Neural progenitor cell (in vitro differentiated cells): ENCODE measurements at places on chromosomes 2 and 18. TPM values are rescaled to one million over a fixed set of nuclear protein-coding genes. Genes with fewer than 3 reads are reported as not detected.
A peak's percentile ranks its signal among the peaks of the same experiment; 100 is the strongest.

DNA sequence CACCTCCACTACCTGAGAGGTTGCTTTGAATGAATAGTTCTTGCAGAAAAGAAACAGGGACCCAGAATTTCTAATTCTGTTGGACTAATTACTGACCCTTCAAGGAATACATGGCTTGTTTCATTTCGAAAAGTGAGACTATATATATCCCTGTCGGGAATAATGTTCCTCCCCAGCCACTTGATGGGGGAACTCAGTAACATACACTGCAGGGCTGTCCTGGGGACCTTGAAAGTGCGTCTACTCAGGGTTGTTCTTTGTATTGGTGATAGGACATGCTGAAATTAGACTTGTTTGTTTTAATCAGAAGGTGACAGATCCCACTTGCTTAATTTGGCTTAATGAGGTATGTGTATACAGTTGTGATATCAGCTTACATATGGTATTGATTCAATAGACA, 25.5 kb downstream of the MGAT5 start:
- H3K36me3 ChIP-seq = no peaks in the 10 kb centered on the region
- H3K27me3 ChIP-seq = no peaks in the 10 kb centered on the region
- DNase-seq = no peak

Gene ERBB4
- total RNA-seq = 0.59 and 1.5 TPM in 2 replicates

Gene SERPINB13
- not detected in 2 replicates for total RNA-seq

DNA sequence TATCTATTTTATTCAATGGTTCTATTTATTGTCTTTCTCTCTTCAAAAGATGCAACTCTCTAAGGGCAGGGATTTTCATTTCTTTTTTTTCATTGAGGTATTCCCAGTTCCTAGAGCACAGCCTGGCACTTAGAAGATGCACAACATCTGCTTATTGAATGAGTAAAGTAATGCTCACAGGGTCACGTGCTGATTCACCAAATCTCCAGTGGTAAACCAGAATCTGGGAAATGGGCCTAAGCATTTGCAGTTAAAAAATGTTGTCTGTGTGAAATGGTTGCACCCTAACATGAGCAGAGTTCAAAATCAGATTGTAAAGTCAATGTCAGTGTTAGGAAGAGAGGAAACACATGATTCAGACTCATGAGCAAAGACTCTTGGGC, 15.8 kb downstream of the SLC8A1 start:
- no peak overlapping the region for H3K27ac ChIP-seq
- no peak overlapping the region for H3K4me3 ChIP-seq
- DNase-seq = no peak
- H3K27me3 ChIP-seq = no peaks in the 10 kb centered on the region

- peak; percentile 17 for DNase-seq
- H3K4me3 ChIP-seq = peak overlapping the region; percentile 79
- no peaks in the 10 kb centered on the region for H3K4me1 ChIP-seq
- no peaks in the 10 kb centered on the region for H3K27me3 ChIP-seq
- H3K36me3 ChIP-seq = no peaks in the 10 kb centered on the region
Observed at GRCh38 chr2:32626639-32627221, 1.1 kb upstream of the TTC27 start.

GRCh38 chr18:24802456-24802855, 342.0 kb downstream of the HRH4 start:
- H3K36me3 ChIP-seq = no peaks in the 10 kb centered on the region
- no peak overlapping the region for H3K27ac ChIP-seq
- no peak for DNase-seq
- H3K4me1 ChIP-seq = peaks cover 9% of the 10 kb centered on the region
- no peaks in the 10 kb centered on the region for H3K27me3 ChIP-seq
- no peak overlapping the region for H3K4me3 ChIP-seq

DNA sequence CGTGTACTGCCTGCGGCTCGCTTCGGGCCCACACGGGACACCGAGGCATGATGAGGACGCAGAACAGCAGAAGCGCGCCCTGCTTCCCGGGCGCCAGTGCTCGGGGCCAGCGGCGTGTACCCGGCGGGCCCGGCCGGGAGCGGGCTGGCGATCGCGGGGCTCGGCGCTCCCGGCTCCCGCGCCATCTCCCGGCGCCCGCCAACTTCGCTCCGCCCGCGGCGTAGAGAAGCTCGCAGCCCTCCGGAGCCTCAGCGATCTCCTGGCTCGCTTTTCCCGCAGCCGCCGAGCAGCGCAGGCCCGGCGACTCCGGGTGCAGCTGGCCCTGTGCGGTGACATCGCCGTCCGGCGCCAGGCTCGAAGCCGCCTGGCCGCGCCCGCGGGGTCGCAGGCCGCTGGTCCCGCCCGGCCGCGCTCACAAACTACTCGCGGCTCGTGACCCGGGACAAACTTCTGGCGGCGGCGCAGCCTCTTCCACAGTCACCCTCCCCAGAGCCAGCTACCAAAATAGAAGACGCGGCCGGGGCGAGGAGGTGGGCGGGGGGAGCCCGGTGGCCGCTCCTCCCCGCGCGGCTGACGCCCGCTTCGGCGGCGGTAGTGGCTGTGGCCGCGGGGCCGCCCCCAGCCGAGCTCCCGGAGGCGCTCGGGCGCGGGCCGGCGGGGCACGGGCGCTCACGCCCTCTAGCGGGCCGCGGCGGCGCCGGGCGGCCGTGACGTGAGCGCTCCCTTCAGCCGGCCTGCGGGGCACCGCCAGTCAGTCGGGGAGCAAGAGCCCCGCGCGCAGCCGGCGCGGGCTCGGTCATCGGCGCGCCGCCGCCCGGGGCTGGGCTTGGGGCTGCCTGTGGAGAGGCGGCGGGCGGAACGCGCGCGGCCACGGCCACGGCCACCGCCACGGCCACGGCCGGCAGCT, at the start of gene PTPRM:
TSS of gene PTPRM (plus strand) at position 750 of the 907 bp plus-strand sequence. CDS start 503 bp downstream, outside the sequence.
- H3K36me3 ChIP-seq = no peaks in the 10 kb centered on the region
- H3K4me3 ChIP-seq = peak within 1 kb of the TSS; percentile 63
- no peak within 1 kb of the TSS for H3K27ac ChIP-seq
- peaks cover 26% of the 10 kb centered on the region for H3K4me1 ChIP-seq
- DNase-seq = peak; percentile 94

Gene DYSF
- 0.39 and 1.1 TPM in 2 replicates for total RNA-seq

DNA sequence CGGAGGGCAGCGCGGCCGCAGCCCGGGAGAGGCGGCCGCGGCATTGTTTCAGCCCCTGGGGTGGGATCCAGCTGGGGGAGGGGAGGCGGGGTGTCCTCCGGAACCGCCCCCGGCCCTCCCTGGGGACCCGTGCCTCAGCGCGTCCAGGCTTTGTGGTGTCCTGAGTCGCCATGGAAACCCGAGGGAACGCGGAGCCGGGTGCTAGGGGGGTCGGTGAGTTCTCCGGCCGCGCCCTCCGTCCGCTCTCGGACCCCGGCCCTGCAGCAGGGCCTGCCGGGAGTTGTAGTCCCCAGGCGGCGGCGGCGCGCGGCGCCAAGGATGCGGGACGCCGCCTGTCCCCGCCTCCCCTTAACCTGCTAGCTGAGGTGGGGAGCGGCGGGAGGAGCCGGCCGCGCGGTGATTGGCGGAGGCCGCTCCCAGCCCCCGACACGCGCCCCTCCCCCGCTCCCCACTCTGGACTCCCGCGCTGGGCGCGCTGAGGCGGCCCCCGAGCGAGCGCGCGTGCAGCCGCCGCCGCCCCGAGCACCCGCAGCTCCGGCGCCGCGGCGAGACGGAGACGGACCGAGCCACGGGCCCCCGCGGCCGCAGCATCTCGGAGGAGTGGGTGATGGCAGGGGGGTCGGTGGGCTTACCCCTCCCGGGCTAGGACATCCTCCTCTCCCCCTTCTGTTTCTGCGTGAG, at the start of gene DPYSL5:
TSS of gene DPYSL5 (plus strand) at position 478 of the 681 bp plus-strand sequence. CDS start 50,368 bp downstream, outside the sequence.
- H3K36me3 ChIP-seq = no peaks in the 10 kb centered on the region
- H3K27ac ChIP-seq = peak within 1 kb of the TSS; percentile 34

DNA sequence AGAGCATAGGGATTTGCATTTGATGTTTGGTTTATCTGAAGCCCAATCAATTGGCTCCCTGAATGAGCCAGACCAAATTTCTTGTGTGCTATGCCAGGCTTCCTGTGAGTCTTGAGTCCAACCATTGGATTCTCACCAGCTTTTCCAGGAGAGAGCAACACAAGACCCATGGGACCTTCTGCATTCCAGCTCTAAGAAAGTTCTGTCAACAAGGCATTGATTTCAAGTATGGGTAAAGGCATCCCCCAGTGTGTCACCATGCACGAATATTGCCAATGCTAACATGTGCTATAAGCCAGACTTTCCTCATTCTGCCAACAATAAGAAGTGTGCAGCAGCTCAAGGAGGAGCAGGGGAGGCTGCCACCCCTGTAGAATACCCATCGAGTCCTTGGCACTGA, 266.6 kb downstream of the ETAA1 start:
- no peaks in the 10 kb centered on the region for H3K27me3 ChIP-seq
- no peak overlapping the region for H3K27ac ChIP-seq
- H3K36me3 ChIP-seq = no peaks in the 10 kb centered on the region

DNA sequence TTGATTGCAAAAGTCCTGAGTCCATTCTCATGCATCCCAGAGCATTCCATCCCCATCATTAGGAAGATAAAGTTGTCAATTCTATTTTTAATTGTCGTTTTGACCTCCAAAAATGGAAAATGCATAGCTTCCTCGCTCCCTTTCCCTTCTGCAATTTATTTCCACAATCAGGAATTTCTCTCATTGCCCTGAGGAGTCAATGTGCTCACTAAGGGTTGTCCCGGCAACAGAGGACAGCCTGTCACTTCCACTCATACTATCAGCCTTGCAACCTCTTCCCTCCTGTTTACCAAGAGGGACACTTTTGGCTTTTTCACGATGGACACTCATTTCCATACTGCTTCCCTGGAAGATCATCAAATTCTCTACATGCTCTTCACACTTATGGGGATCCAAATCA, 164.8 kb downstream of the MYO5B start:
- no peaks in the 10 kb centered on the region for H3K27me3 ChIP-seq
- H3K27ac ChIP-seq = no peak overlapping the region
- H3K4me1 ChIP-seq = no peaks in the 10 kb centered on the region
- H3K4me3 ChIP-seq = no peak overlapping the region

Gene RGPD3
- 0.07 and 0.25 TPM in 2 replicates for total RNA-seq

Gene CDH7
- 2.7 TPM in 2 replicates for total RNA-seq

- no peak overlapping the region for H3K27ac ChIP-seq
- peaks cover 19% of the 10 kb centered on the region for H3K27me3 ChIP-seq
- H3K36me3 ChIP-seq = no peaks in the 10 kb centered on the region
- H3K4me1 ChIP-seq = peaks cover 7% of the 10 kb centered on the region
- no peak overlapping the region for H3K4me3 ChIP-seq
Observed at GRCh38 chr2:16509042-16509441, 156.6 kb downstream of the CYRIA start.

Gene ABCB11
- total RNA-seq = 0.09 TPM in 1 of 2 replicates, not detected in the other

DNA sequence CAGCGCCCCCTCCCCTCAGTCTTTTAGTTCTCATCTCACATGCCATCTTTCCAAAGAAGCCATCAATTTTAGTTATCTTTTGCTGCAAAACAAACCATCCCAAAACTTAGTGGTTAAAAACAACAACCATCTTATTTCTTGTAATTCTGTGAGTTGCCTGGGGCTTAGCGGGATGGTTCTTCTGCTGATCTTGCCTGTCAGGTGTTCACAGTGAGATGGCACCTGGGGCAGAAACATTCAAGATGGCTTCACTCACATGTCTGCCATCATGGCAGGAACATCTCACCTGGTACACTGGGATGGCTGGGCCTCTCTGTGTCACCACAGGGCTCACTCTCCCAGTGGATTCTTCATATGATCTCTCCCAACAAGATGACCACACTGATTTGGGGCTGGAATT, 144.5 kb upstream of the MSH6 start:
- no peak for DNase-seq
- no peaks in the 10 kb centered on the region for H3K27me3 ChIP-seq
- no peak overlapping the region for H3K4me3 ChIP-seq
- H3K4me1 ChIP-seq = peaks cover 5% of the 10 kb centered on the region
- no peaks in the 10 kb centered on the region for H3K36me3 ChIP-seq

Gene ZSWIM2
- total RNA-seq = 0.39 TPM in 1 of 2 replicates, not detected in the other

DNA sequence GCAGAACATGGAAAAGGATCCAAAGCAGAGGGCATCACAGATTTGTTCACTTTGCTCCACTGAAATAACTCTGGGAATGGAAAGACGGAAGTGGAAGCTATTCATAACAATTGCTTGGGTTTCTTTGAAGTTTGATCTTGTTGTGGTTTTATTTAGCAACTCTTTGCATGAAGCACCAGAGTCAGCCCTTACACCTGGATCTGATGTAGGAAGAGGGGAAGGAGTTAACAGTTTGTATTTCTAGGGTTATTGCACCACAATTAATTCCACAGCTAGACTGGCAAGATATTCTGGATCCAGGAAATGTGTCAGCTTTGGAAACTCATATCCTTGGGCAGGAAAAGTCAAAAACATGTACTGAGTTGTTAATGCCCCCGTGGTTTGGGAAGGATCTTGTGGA, 1143.4 kb downstream of the CNTNAP5 start:
- no peak overlapping the region for H3K4me3 ChIP-seq
- H3K27me3 ChIP-seq = no peaks in the 10 kb centered on the region

Gene ANKRD30B
- not detected in 2 replicates for total RNA-seq

DNA sequence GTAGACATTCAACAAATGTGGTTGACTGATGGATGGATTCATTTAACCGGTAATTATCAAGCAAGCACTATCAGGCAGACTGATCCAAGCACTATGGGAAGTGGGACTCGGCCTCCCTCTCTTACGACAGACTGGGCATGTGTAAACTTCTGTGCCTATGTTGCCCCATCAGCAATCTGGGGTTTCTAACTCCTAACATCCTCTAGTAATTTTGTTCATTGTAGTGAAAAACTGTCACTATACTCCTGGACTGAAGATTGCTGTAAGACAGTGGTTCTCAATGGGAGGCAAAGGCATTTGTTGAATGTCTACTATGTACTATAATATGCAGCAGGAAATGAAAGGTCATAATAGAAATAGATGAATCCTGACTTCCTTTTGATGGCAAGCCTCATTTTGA, 51.2 kb upstream of the CREB1 start:
- no peak for DNase-seq
- H3K36me3 ChIP-seq = no peaks in the 10 kb centered on the region
- H3K4me3 ChIP-seq = no peak overlapping the region
- H3K27me3 ChIP-seq = no peaks in the 10 kb centered on the region
- no peak overlapping the region for H3K27ac ChIP-seq

Gene TMEM247
- total RNA-seq = not detected in 2 replicates

DNA sequence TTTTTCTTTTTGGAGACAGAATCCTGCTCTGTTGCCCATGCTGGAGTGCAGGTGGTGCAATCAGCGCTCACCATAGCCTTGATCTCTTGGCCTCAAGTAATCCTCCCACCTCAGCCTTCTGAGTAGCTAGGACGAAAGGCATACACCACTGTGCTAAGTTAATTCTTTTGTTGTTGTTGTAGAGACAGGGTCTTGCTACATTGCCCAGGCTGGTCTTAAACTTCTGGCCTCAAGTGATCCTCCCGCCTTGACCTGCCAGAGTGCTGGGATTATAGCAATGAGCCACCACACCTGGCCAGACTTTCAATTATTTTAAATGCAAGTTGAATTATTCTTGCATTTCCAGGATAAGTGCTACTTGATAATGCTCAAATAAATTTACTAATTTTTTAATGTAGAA, 126.5 kb downstream of the DTNB start:
- no peaks in the 10 kb centered on the region for H3K27me3 ChIP-seq
- H3K4me1 ChIP-seq = no peaks in the 10 kb centered on the region
- no peak overlapping the region for H3K27ac ChIP-seq
- H3K36me3 ChIP-seq = no peaks in the 10 kb centered on the region
- no peak for DNase-seq

- peak; percentile 28 for DNase-seq
- no peaks in the 10 kb centered on the region for H3K36me3 ChIP-seq
- no peak within 1 kb of the TSS for H3K27ac ChIP-seq
- peaks cover 97% of the 10 kb centered on the region for H3K27me3 ChIP-seq
- peak within 1 kb of the TSS; percentile 77 for H3K4me3 ChIP-seq
Observed at GRCh38 chr2:212538305-212539071, at the start of gene ERBB4. Gene ERBB4 (minus strand): TSS chr2:212538802. CDS start chr2:212538530, 272 bp downstream.
